NCI-H2081 treated with DMSO at 0.1 percent for 48 hours (cell line): ENCODE measurements at places on chromosomes 7 and 10.

- no peak for DNase-seq
Observed at GRCh38 chr7:156026603-156027002, 214.3 kb upstream of the SHH start.

- no peak for DNase-seq
Observed at GRCh38 chr7:1994931-1995330, 237.8 kb downstream of the MAD1L1 start.

DNA sequence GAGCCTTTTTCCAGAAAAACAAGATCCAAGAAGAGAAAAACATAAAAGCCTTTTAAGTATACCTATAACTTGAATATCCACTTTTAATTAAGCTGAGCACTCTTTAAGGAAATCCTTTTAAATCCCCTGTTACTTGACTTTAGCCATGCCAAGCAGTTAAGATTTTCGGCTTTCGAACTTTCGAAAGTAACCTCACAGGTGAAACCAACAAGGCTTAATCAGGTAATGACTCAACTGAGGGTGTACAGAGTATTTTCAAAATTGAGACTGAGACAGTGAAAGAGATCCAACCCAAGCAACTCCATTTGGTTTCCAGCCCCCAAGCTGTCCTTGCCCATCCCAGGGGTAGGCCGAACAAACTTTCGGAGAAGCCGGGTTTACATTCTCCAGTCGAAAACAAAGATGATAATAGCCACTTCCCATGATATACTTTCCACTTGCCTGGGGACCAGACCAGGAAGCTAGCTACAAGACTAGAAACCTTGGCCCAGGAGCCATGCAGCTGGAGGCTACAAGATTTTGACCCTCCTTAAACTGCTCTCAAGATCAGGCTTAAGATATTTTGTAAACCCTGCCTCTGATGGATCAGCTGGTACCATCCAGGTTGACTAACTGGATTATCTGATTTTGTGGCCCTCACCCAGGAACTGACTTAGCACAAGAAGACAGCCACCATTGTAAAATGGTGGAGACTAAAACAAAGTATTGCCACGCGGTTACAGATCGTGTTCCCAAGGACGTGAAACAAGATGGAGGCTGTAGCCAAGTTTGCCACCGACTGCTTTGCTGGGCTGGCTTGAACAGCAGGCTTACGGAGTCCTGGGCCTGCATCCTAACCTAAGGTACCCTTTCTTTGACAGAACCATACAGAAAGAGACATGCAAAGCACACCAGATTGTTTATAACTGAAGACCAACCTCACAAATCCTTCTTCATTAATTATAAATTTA lies 32.3 kb downstream of the C1GALT1 start:
- DNase-seq: no peak

DNA sequence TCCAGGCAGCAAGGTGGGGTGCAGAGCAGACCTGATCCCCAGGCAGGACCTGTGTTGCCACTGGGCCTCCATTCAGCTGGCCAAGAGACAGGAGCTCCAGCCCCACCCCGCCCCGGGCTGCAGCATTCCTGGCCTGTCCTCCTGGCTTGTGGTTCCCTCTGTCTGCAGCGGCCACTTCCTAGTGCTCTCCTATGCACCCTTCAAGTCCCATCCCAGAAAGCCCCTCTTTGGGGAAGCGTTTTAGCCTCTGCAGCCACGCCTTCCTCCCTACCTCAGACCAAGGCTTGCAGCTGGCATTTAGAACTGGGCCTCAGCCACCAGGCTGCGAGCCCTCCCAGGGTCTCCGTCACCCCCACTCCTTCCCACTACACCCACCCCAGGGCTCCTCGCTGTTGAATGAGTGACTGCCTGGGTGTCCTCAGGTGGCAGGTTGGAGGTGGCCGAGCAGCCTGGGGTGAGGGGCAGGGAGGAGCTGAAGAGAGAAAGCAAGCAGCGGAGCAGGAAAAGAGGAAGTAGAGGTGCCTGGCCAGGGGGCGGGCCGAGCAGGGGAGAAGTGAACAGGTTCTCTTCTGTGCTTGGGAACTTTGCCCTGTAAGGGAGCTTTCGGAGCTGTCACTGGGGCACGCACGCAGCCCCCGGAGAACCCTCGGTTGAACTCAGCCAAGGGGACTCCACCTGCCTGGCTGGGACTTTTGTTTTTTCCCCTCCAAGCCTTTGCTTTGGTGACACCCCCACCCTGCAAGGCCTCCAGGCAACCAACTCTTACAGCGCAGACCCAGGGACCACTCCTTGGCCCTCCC lies 109.1 kb upstream of the TNRC18 start:
- no peak for DNase-seq

DNA sequence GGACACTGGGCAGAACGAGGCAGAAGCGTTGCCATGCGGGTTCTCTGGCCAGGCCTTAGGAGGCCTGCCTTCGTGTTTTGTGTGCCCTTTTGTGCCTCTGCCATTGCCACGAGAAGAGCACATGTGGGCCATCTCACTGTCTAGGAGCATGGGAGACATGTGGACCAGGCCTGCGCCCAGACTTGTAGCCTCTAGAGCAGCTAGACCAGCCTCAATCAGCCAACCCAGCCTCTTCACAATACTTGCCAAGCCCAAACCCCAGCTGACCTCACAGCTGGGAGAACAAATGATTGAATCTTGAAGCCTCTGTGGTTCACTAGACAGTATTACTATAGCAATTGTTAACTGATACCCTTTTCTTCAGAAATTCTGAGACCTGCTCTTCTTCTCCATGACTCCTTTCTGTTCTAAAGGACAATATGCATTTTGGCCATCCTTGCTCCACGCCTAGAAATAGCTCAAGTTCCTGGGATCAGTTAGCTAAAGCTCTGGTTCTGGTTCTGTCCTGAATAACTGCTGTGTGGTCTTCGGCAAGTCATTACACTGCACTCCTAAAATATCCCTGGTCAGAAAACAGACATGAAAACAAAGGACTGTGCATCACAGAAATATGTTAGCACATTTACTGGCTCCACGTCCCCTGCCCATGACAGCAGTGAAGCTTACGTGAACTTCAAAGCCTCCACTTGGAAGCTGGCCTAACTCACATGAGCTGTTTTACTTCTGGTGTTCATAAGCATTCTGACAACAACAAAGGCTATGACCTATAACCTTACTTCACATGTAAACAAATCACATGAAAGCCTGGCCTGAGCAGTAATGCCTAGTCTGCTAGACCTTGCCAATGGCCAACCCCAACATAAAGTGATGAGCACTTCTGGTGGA lies 72.3 kb upstream of the MKRN1 start:
- no peak for DNase-seq

DNA sequence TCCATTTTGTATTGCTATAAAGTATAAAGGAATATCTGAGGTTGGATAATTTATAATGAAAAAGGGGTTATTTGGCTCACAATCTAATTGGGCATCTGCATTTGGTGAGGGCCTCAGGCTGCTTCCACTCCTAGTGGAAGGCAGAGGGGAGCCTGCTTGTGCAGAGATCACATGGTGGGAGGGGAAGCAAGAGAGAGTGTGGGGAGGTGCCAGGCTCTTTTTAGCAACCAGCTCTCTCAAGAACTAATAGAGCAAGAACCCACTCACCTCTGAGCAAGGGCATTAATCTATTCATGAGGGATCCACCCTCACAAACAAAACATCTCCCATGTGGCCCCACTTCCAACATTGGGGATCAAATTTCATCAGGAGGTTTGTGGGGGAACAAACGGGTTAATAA lies 64.6 kb downstream of the OGDH start:
- no peak for DNase-seq

DNA sequence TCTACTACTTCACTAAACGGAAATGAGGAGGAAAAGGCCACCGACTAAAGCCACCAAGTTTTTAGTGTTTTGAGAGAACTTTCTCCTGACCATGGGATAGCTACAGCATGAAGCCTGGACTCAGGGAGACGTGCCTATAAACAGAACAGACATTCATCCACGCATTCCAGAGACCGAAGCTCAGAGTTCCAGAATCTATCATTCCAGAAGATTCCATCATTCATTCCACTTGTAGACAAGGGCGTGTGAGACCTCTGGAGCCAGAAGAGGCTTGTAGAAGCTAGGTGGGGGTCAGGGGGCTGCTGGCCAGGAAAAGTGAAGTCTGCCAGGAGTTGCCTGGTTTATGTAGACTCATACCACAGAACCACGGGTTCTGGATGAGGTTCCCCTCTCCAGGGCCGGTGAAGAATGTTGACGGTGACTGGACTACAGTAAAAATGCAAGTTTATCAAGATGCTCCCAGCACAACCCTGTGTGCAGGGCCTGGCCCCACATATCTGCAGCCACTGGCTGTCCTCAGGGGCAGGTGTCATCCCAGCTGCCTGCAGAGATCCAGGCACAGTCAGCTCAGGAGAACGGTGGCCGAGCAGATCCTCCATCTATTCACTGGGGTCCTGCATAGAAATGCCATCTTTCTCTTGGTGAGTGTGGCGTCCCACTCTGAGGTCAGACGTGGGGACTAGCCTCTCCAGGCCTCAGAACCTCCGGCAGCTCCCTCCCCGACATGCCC lies 215.7 kb downstream of the USP6NL start:
- DNase-seq: no peak

- DNase-seq: no peak
Observed at GRCh38 chr7:135441791-135442190, 68.1 kb downstream of the CNOT4 start.

DNA sequence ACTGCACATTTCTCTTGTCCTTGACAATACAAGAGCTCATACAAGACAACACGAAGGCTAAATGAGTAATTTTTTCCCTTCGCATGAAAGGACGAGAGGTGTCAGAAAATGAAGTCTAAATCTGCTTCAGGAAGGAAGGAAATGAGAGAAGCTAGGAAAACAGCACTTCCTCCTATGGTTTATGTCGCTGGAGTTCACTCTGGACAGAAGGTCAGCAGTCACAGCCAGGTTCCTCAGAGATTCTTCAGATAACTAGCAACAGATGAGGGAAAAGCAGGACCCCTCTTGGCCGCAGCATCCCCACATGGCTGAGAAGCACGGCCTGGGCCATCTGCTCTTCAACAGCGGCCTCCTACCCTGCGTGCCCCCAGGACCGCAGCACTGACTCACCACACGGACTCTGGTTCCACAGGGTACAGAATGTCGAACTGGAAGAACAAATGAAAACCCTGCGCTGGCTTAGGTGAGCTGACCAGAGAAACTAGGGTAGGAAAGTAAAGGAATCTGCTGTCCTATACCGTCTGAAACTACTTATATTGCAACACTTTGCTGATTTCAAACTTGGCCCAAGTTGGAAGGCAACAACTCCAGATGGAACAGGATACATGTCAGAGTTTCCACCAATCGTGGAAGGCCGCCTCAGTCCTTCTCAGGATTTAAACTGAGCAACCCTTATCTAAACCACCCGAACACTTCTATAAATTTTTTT lies 26.3 kb downstream of the DNMBP start:
- no peak for DNase-seq

- DNase-seq: no peak
Observed at GRCh38 chr10:114908896-114909295, 29.1 kb upstream of the TRUB1 start.

GRCh38 chr7:147571436-147572185 lies 1019.0 kb upstream of the C7orf33 start:
- DNase-seq: no peak

- DNase-seq: no peak
Observed at GRCh38 chr10:103750836-103751235, 104.5 kb downstream of the SH3PXD2A start.

DNA sequence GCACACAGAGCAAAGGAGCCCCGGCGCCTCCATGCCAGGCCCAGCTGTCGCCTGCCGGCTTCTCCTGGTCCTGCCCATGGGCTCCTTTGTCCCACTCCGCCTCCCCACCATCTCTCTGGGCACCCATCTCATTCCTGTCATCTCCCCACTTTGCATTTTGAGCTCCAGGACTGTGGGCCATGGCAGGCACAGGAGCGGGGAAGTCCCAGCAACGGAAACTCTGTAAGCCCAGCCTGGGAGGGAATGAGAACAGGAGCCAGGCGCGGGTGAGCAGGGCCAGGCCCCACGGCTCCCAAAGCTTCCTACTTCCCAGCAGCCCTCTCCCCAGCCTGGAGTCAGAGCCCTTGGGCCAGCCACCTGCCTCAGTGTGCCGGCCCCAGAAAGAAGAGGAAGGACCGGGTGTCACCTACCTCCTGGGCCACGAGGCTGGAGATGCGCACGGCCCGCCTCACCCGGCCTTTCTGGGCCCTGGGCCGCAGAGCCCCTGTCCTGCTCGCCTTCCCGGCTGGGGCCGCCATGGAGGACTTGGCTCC lies 23.1 kb downstream of the KCNH2 start:
- no peak for DNase-seq

DNA sequence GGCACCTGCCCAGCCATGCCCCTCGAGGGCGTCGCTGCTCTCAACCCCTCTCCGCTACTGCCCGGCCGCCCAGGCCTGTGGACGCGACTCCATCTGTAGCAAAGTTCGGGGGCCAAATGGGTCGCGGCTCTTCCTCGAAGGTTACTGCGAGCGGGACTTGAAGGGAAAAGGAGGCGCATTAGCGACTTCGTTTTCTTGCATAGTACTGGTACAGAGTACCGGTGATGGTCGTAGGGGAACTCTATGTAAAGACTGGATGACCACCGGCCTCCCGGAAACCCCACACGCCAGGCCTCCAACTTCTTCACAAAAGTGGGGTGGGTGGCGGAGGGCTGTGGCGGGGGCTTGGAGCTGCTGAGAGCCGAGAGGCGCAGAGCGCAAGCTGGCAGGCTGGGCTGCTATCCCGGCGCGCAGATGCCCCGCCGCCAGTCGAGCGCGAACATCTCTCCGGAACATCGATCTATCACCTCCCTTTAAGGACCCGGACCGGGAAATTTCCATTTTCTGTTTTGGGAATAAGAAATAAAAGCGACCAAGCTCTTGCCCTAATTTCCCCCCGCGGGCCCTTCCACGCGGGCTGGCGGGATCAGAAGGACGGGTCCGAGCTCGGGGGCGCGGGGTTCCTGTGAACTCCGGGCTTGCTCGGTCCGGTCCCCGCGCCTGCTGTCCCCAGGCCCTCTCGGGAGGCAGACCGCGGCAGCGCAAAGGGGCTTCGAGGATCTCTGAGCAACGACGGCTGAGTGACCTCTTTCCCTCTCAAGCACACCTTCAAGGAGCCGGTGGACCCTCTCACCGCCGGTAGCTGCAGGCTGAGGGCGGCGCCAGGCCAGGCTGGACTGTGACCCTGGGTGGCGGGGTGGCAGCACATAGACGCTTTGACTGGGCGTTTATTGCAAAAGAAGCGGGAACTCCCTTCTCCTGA lies 12.2 kb upstream of the FEZF1 start:
- DNase-seq: no peak

DNA sequence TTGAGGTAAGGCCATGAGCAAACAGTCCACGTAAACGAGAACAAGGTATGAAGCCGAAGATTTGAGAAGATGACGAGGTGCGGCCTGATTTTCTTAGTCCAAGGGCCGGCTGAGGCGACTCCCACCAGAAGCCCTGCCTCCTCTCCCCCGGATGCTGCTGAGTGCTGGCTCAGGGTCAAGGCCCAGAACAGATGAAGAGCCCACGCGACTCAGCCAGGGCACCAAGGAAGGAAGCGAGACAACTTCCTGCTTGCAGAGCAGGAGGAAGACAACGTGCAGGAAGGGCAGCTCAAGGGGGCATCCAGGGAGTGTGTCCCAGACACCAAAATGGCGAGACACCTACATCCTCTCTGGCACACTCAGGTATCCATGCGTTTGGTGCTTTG lies 99.5 kb downstream of the CYTH3 start:
- no peak for DNase-seq

- DNase-seq: no peak
Observed at GRCh38 chr10:132297526-132297925, 10.2 kb downstream of the STK32C start.
